ENCODE measurements at places on chromosomes 16 and 17.

- no peak for DNase-seq
Observed at GRCh38 chr17:17204635-17205231, 1.4 kb downstream of the PLD6 start.

DNA sequence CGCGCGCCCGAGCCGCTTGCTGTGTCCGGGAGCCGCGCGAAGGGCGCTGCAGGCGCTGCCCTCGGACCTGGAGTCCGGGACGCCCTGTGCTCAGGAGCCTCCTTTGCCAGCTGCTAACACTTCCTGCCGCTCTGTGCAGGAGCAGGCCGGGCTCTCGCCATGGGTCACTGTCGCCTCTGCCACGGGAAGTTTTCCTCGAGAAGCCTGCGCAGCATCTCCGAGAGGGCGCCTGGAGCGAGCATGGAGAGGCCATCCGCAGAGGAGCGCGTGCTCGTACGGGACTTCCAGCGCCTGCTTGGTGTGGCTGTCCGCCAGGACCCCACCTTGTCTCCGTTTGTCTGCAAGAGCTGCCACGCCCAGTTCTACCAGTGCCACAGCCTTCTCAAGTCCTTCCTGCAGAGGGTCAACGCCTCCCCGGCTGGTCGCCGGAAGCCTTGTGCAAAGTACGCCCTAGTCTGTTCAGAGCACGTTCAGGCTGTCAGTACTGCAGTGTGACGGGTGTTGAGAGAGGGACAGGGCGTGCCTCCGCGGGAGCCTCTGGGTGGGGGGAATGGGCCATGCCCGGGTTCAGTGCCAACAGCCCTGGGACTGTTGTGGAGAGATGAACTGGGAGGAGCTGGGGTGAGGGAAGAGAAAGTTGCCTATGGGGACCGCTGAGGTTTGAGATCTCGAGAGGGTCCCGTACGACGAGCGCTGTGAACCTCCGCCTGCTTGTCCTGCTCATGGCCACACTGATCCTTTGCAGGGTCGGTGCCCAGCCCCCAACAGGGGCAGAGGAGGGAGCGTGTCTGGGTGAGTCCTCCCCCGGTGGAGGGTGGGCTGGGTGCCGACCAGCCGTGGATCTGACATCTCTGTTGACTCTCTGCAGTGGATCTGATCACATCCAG, 1.3 kb downstream of the ZNF276 start:
- DNase-seq, result peak; percentile 82

GRCh38 chr17:41962111-41962510, 4.5 kb upstream of the CNP start:
- DNase-seq, result no peak

- DNase-seq, result no peak
Observed at GRCh38 chr17:48634493-48635208, 8.5 kb upstream of the HOXB9 start.

- DNase-seq, result no peak
Observed at GRCh38 chr17:51828901-51829300, 329.6 kb downstream of the CA10 start.

GRCh38 chr17:71548540-71549190, 572.2 kb upstream of the SOX9 start:
- no peak for DNase-seq

DNA sequence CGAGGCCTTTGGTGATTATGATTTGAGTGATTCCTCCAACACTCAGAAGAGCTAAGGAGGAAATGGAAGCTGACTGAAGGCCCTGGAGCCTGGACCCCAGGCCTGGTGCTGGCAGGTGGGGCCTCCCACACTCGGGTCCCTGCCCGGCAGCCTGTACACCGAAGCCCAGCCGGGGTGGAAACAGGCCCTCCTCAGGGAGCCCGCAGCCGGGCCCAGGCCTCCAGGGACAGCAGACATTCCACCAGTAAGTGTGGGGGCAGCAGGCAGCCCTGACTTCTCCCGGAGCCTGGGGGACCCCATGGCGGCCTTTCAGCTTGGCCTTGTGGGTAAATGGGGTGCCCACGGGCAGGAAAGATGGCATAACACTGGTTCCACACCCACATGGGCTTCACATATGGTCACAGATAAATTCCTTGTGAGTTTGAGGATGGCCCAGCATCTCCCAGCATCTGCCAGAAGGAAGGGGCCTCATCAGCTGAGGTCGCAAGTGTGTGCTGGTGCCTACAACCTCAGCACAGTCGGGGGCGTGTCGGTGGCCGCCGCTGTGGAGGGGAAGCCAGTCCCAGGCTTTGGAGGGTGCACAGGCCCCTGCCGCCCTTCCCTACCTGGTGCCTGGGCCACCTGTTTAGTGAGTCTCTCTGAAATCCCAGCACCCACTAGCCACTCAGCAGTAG, 29.2 kb upstream of the SLC38A10 start:
- no peak for DNase-seq

DNA sequence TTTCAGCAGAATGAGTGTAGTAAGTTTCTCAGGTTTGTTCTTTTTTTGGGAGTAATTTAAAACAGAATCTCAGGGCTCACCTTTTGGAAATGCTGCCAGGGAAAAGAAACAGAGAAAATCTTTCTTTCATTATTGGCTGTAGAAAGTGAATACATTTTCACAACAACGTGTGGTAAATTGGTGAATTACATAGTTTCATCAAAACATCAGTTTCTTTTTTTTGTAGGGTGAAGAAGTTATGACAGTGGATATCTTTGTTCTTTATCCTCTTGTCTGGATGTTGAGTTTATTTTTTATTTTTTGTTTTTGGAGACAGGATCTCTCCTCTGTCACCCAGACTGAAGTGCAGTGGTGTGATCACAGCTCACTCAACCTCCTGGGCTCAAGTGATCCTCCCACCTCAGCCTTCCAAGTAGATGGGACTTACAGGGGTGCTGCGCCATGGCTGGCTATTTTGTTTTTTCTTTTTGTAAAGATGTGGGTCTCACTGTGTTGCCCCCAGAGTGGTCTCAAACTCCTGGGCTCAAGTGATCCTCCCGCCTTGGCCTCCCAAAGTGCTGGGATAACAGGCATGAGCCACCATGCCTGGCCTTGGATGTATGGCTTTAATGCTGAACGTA, 2.4 kb downstream of the ZNF267 start:
- DNase-seq, result no peak

GRCh38 chr17:10055262-10055975, 143.0 kb downstream of the GAS7 start:
- DNase-seq, result no peak

DNA sequence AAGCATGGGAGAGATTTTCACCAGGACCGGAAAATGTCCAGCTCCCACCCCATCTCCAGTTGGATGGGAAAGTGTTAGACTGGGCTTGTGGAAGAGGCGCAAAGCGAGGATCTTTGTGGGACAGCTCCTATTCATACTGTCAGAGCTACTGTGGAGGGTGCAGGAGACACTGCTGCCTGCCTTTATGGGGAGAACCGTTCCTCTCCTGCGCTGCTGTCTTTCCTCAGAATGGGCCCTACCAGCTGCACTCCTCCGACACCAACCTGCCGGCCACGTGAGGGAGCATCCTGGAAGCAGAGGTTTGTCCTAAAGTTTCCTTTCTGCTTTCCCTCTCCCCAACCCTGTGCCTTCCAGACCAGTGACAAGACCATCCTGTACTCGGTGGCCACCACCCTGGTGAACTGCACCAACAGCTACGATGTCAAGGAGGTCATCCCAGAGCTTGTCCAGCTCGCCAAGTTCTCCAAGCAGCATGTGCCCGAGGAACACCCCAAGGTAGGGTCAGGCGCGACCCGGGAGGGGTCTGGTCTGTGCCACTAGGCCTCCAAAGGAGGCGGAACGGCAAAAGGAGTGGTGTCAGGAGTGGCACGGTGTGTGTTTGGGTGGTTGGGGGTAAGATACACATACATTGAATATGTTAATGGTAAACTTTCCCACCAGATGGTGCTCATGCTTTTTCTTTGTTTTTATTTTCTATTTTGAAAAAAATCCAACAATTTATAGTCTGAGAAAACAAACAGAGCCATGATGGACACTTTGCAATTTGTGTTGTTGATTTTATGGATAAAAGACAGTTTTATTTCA, 23.0 kb downstream of the SLC35G3 start:
- DNase-seq, result no peak

GRCh38 chr16:56029026-56029425, 153.9 kb upstream of the CES5A start:
- no peak for DNase-seq

GRCh38 chr16:27284865-27285675, 16.5 kb upstream of the NSMCE1 start:
- no peak for DNase-seq

GRCh38 chr17:12510535-12510934, 155.2 kb upstream of the MYOCD start:
- no peak for DNase-seq

DNA sequence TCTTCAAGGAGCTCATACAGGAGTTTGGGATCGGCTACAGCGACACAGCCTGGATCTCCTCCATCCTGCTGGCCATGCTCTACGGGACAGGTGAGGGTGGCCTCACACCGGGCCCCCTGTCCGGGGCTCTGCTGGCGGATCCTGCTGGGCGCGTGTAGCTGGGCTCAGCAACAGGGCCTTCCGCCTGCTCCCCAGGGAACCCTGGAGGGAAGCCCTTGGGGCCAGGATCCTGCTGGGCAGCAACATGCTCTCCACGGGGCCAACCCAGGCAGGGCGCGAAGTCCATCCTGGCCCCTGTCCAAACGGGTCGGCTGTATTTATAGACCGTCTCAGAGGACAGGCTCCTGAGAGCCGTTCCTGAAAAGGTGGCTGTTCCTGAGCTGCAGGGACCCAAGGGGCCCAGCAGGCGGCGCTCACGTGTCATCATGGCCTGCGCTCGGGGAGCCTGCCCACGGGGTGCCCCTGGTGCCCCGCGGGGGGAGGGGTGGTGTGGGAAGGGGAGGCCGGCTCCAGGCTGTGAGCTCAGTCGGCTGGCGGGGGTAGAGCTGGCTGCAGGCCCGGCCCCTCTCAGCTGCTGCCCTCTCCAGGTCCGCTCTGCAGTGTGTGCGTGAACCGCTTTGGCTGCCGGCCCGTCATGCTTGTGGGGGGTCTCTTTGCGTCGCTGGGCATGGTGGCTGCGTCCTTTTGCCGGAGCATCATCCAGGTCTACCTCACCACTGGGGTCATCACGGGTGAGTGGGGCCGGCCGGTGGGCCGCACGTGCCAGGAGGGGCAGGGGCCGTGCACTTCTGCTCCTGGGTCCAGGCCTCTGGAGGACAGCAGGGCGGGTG, 7.5 kb downstream of the SLC16A3 start:
- DNase-seq, result peak; percentile 60

GRCh38 chr17:2259769-2260536, 43.6 kb downstream of the SMG6 start:
- peak; percentile 75 for DNase-seq

Data from activated T-helper 2 cell treated with anti-CD3 and anti-CD28 coated beads, Interferon-gamma antibody, Interleukin-2, Interleukin-4, amounts not matched to agents 10 μg/mL and 5 μg/mL and 100 μg/mL, durations not matched to agents 14 hours and 24 hours and 36 hours (primary cell).